NCI-H1436 treated with DMSO at 0.1 percent for 48 hours (cell line): ENCODE measurements at places on chromosomes 16 and 17.

GRCh38 chr16:75265911-75266701 is 14.7 kb upstream of the BCAR1 start:
- no peak for DNase-seq

- DNase-seq: no peak
These were observed 1643.5 kb downstream of the TP53TG3F start for GRCh38 chr16:35102780-35103403.

GRCh38 chr17:44220213-44221083 is 973 bp upstream of the UBTF start:
- DNase-seq: no peak

DNA sequence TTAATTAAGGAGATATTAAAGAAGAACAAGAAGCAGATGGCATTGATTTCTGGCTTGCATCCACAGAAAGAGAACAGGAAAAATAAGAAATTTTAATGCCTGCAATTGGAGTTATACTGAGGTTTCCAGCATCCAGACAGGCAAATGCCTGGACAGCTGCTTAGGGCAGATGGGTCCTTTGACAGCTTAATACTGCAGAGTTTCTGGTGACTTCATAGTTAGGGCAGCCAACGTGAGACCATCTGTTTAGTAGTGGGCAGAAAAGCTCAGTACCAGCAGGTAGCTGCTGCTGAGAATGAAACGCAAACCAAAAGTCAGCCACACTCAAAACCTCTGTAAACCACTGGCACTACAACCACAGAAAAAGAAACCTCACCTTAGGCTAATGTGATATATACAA is 109.8 kb downstream of the CDK5R1 start:
- DNase-seq: no peak

- no peak for DNase-seq
These were observed 4.5 kb downstream of the CCR7 start for GRCh38 chr17:40560592-40561293.

DNA sequence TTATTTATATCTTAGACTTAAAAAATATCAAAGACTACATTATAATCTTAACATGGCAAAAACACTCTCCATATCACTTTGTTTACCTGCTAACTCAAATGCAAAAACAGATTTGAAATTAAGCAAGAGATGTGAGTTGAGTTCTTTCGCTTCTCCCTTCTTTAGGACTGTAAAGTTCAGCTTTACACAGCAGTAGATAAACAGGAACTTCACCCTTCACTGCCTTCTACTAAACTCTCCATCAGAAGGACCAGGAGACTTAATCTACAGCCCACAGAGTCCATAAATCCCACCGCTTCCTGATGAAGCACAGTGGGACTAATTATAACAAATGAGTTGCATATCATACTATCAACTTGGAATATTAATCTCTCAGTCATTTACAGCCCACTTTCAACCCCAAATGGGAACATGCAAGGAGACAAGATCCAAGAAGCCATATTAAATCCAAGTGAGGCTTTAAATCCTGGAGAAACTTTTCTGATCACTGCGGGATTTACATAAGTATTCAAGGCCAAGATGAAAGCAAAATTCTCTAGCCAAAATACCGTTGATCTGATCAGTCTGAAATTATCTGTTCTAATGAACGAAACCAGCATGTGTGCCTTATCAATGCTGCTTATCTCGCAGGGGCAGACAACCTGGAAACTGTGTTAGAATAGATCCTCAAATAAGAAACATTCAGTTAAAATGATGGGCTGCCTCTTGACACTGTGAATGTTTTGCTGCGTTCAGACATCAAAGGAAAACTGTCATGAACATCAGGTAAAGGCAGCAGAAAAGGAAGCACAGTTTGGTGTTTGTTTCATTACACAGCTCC is 1.6 kb downstream of the AMFR start:
- no peak for DNase-seq

- DNase-seq: no peak
These were observed 28.8 kb downstream of the DYNLRB2 start for GRCh38 chr16:80569440-80570105.
